Hematopoietic multipotent progenitor cell treated with erythropoietin and hydrocortisone succinate and interleukin-3 and kit ligand, for 8 days (in vitro differentiated cells): ENCODE measurements at places on chromosomes 4 and X.

- no peak for DNase-seq
These were observed 99.0 kb upstream of the DCAF12L2 start for GRCh38 chrX:126265116-126265515.

DNA sequence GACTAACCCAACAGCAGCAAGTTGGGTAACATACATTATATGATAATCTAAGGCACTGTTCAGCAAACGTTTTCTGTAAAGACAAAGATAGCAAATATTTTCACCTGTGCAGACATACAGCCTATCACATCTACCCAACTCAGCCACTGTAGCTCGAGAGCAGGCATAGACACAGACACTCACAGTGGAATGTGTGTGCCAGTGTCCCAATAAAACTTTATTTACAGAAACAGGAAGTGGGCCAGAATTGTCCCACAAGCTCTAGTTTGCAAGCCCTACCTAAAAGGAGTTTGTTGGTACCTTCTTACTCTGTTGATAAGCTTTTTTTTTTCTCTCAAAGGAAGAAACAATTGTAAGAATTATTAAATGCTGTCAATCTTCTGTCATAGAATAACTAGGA lies 11.9 kb upstream of the FAM9A start:
- DNase-seq = no peak

DNA sequence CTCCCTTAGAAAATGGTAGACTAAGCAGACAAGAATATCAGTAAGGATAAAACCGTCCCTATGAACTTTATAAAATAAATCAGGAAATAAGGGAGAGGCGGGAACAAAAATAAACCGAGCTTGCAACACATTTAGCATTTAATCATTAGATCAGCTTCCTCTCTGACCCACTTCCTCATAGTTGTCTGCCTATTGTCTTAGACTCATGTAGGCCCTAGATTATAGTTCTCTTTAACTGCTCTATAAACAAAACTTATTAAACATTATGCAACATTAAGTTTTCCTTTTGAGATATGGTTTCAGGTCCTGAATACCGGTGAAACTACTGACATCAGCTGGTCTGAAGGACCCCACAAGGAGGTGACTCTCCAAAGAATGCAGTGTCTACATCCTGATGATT lies 15.8 kb upstream of the SRD5A3 start:
- DNase-seq = no peak

- DNase-seq = no peak
These were observed 27.6 kb downstream of the C4orf54 start for GRCh38 chr4:99629962-99630554.

DNA sequence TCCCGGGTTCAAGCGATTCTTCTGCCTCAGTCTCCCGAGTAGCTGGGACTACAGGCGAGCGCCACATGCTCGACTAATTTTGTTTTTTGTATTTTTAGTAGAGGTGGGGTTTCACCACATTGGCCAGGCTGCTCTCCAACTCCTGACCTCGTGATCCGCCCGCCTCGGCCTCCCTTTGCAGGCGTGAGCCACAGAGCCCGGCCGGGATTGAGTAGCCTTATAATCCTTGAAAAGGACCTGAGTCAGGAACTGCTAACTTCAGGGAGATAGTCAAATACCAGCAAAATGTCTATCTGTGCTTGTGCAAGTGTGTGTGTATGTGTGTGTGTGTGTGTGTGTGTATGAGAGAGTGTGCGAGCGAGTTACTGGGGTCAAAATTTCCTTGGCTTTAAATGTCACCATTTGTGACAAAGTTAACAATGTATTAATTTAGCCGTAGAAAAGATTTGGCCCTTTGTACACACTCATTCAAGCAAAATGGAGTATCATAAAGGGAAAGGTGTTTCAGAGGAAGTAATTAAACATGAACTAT lies 1.8 kb upstream of the KDM6A start:
- DNase-seq = peak; percentile 24

DNA sequence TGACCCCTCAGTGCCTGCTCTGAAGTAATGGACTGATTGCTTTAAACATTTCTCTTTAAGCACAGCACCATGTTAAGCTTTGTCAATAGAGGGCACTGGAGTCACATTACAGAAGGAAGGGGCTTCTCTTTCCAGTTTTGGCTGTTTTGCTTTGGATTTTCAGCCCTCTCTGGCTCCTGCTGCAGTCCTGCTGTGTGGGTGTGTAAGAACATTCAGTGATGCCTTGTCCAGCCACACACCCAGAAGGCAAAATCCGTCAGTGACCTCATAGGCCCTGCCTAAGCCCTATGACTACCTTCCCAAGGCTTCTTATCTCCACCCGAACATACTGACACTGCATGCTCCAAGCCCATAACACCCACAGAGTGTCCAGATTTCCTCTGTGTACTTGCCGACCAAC lies 215.3 kb upstream of the CTSO start:
- peak; percentile 11 for DNase-seq

DNA sequence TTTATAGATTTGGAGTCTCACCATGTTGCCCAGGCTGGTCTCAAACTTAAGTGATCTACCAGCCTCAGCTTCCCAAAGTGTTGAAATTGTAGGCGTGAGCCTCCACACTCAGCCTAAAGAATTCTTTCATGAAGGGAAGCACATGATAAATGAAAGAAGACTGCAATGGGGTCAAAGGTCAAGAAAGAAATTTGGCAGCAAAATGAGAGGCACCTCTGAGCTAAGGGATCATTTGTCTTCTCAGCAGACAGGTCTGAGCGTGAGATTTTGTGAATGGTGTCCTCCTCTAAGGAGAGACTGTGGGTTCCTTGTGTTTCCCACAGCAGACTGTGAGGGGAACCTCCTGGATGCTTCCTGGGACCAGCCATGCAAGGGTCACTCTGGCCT lies 57.5 kb upstream of the EGFL6 start:
- DNase-seq = no peak

- DNase-seq = peak; percentile 44
These were observed 691 bp upstream of the USP46 start for GRCh38 chr4:52659722-52660261.

DNA sequence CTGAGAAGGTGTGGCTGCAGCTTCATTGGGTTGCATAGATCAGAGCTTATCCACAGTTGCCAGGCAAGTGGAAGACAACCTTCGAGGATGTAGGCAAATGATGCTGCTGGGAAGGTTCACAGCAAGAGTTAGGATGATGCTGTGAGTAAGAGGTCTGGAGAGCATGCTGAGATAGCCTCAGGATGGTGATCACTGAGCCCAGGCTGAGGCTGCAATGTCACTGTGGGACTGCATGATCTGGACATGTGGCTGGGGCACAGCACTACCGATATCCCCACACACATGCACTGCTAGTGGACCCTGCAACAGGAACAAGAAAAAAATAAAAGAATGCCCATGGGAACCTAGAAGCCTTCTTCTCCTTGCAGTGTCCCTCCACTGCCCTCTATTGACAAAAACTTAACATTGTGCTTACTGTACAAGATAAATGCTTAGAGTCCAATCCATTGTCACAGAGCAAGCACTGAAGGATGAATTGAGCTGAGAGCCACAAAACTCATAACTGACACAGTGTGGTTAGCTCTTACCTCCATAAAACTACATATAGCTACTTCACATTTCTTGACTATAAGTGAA lies 105.6 kb downstream of the CNKSR2 start:
- peak; percentile 43 for DNase-seq

GRCh38 chr4:152554742-152555141 lies 18.9 kb upstream of the FBXW7 start:
- DNase-seq = no peak

DNA sequence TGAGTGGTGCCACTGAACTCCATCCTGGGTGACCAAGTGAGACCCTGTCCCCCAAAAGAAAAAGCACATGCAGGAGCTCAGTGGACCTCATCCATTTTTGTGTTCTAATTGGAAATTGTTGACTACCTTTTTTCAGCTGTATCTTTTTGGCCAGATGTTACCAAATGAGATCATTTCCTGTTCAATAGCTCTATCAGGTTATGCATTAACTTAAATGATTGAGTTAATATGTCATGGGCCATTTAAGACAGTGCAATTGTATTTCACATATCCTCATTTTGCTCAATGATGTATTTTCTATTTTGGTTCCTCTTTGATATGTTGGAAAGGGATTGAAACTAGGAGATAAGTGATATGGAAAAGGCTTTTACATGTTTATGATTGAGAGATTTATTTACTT lies 26.2 kb upstream of the RHOH start:
- DNase-seq = no peak

DNA sequence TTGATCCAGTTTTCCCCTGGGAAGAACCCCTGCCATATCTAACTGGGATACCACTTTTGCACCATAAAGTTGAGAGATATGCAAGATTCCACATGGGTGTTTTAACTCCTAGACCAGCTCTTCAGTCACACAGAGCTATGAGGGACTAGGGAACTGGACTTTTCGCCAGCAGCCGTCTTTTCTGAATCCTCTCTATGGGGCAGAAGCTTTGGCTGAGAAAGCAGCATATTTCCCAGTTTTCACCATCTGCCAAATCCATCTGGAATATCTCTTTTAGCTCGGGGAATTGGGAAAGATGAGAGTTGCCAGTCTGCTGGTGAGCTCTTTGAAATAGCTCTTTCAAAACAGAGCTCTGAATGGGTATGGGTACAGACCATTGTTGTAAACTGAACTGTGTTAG lies 20.9 kb downstream of the APOOL start:
- DNase-seq = no peak

- no peak for DNase-seq
These were observed 223.5 kb downstream of the APBB2 start for GRCh38 chr4:40990899-40991265.

DNA sequence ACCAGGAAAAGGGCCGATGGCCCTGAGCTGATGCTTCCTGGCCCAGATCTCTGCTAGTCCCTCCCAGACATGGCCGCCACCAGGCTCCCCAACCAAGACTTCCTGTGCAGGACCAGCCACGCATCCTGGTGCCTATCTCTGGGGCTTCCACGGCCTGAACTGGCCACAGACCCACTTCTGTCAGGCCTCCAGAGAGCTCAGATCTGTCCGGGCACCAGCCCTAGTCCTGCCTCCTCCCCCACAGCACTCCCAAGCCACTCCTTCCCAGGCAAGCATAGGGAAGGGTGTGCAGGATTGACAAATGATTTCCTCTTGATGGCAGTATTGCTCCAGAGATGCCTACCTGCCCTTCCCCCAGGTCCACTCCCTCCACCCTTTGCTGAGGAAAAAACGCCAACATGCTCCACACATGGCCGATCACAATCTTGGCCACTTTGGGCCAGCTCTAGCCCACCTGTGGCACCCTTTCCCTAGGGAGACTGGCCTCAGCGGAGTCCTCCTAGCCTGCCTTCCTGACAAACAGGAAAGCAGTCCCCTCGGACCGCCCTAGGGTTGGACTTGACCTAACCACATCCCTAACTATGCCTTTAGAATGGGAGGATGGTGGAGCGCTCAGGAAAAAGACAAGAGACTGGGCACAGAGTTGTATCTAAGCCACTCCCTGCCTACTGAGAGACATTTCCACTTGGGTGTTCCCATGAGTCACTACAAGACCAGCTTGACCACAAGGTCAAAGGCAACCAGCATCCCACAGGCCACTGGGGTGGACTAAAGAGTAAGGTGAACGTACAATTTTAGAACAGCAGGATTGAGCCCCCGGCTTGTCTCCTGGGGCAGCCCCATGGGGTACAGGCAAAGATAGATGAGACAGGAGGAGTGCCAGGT lies 277.5 kb upstream of the AGTR2 start:
- DNase-seq = no peak

GRCh38 chr4:101019941-101020401 lies 327.4 kb downstream of the PPP3CA start:
- no peak for DNase-seq

DNA sequence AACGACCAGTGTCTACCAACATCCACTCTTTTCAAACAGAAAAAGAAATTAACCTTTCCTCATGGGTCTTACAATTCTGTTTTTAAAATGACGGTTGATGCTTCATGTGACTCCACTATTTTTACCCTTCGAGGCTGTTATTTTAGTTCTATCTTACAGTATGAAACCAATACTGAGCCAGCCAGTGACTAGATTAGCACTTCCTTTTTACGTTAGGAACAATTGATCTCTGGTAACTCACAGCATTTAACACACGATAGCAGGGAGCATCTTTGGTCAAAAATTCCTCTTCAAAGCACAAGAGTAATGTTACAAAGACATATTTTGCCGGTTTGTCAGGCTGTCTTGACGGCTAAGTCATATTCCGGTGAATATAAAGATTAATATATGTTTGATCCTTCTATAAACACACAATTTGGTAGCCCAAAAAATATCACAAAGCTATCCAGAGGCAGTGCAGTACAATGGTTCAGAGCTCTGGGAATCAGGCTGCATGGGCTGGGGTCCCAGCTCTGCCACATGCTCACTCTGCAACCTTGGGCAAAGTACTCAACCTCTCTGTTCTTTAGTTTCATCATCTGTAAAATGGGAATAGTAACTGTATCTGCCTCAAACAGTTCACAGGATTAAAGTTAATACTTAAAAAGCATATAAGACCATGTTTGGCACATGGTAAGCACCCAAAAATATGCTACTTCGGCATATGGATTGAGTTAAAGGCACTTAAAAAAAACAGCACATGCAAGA lies 62.9 kb upstream of the TXK start:
- no peak for DNase-seq

- peak; percentile 6 for DNase-seq
These were observed 99.3 kb upstream of the ARMCX2 start for GRCh38 chrX:101759000-101759399.

DNA sequence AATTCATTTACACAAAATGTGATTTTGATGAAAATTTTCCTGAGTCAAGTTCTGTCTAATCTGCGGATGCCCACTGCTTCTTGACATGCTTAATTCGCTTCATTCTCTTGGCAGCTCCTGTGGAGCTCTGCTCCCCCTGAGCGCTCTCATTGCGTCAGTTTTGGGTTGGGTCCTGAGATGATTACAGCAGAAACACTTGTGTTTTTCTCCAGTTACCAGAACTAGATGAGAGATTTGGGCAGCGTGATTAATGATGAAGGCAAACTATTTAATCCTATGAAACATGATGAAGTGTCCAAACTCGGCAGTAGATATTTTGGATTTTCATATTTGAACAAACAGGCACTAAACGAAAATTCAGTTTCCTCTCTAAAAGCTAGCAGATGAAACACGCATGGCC lies 4.2 kb upstream of the CXCL1 start:
- DNase-seq = no peak

DNA sequence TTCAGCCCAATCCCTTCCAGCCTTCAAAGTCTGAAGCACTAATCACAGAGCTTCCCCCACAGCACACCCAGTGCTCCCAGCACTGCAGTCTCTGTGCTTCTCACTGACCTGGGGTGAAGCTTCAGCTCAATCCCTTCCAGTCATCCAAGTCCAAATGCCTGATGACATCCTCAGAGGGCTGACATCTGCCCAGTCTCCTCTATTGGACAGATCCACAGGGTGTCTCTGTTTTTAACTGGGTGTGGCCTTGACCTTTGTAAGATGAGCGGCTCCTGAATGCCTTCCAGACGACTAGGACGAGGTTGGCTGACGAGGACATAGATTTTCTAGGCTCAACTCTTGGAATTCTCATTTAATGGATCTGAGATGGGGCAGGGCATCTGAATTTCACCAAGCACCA lies 7.6 kb upstream of the SLC2A9 start:
- DNase-seq = no peak

- peak; percentile 71 for DNase-seq
These were observed 12.7 kb upstream of the PAQR3 start for GRCh38 chr4:78951862-78952472.
